ENCODE measurements at places on chromosomes 12 and 14. TPM values are rescaled to one million over a fixed set of nuclear protein-coding genes. Genes with fewer than 3 reads are reported as not detected.

DNA sequence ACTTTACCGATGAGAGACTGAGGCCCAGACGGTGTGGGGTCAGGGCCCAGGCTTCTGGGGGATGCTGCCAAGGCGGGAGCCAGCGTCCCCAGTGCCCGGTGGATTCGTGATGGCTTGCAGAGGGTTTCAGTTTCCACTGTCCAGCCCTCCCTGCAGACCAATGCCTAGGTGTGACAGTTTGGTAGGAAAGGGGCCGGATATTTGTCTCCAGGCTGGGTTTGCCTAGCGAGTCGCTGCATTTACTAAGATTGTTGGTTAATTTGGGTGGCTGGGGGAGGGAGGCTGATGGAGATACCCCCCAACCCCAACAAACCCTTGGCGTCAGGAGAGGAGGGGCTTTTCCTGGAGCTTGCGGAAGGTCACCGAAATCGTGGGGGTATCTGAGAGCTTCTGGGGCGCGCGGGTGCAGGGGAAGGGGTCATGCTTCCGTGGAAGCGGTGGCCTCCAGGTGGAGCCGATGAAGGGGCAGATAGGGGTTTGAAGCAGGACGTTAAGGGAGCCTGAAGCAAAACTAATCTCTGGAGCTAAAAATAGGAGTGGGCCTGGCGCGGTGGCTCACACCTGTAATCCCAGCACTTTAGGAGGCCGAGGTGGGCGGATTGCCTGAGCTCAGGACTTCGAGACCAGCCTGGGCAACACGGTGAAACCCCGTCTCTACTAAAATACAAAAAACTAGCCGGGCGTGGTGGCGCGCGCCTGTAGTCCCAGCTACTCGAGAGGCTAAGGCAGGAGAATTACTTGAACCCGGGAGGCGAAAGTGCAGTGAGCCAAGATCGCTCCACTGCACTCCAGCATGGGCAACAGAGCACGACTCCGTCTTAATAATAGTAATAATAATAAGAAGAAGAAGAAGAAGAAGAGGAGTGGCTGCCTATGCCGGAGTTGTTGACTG lies 1.1 kb upstream of the CDC42BPB start:
- peak overlapping the region; percentile 70 for H3K4me3 ChIP-seq
- H3K27ac ChIP-seq = peak overlapping the region; percentile 73
- no peaks in the 10 kb centered on the region for H3K36me3 ChIP-seq
- no peak for DNase-seq
- H3K27me3 ChIP-seq = no peaks in the 10 kb centered on the region

Gene AQP2
- total RNA-seq = not detected

- no peaks in the 10 kb centered on the region for H3K4me1 ChIP-seq
- DNase-seq = no peak
- no peaks in the 10 kb centered on the region for H3K36me3 ChIP-seq
- no peak overlapping the region for H3K27ac ChIP-seq
Observed at GRCh38 chr12:27505109-27505508, 18.9 kb upstream of the PPFIBP1 start.

DNA sequence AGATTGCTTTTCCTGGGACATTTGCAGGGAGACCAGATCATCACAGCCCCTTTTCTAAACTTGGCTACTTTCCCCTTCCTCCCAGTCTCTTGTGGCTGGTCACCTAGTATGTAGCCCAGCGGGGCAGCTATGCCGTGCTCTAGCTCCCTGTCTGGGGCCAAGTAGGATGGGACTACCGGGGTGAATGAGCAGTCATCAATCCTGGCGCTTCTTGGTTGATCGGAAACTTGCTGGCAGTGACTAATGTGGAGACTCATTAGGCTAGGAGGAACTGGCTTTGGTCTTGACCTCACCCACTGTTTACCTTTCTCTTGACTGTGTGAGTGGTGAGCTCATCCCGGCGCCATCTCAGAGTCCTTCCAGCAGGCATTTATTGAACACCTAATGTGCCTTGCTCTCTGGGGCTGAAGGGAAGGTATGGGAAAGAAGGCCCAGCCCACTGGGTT lies 15.9 kb downstream of the PLEKHG3 start:
- H3K27me3 ChIP-seq = no peaks in the 10 kb centered on the region
- H3K36me3 ChIP-seq = no peaks in the 10 kb centered on the region
- H3K4me1 ChIP-seq = peaks cover 41% of the 10 kb centered on the region
- no peak overlapping the region for H3K27ac ChIP-seq
- DNase-seq = no peak
- H3K4me3 ChIP-seq = no peak overlapping the region

DNA sequence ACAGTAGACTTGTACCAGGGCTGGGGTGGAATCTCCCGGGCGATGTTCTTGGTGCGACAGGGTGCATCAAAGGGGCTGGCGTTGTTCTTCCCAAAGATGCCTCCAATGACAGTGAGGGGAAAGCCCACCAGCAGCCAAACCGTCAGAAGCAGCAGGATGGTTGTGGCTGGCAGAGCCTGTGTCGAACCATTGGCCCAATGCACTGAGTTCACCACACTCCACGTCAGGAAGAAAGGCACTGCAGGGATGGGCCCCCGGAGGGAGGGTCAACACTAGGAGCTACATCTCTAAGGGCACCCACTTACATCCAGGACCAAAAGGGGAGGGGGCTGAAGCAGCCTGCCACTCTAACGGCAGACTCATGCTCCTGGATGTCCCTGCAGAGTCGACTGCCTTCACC lies 1.8 kb upstream of the IPO4 start:
- no peak overlapping the region for H3K27ac ChIP-seq
- peaks cover 20% of the 10 kb centered on the region for H3K36me3 ChIP-seq
- no peaks in the 10 kb centered on the region for H3K27me3 ChIP-seq
- no peak overlapping the region for H3K4me3 ChIP-seq
- no peaks in the 10 kb centered on the region for H3K4me1 ChIP-seq

- H3K27ac ChIP-seq = no peak overlapping the region
- DNase-seq = no peak
- H3K36me3 ChIP-seq = no peaks in the 10 kb centered on the region
- H3K4me1 ChIP-seq = no peaks in the 10 kb centered on the region
Observed at GRCh38 chr12:111197376-111197944, 171.4 kb downstream of the PHETA1 start.

- no peaks in the 10 kb centered on the region for H3K27me3 ChIP-seq
- no peak for DNase-seq
- H3K27ac ChIP-seq = no peak overlapping the region
- peaks cover 3% of the 10 kb centered on the region for H3K36me3 ChIP-seq
- peaks cover 48% of the 10 kb centered on the region for H3K4me1 ChIP-seq
- no peak overlapping the region for H3K4me3 ChIP-seq
Observed at GRCh38 chr14:32087173-32087861, 10.2 kb downstream of the ARHGAP5 start.

Gene BATF
- not detected for total RNA-seq

DNA sequence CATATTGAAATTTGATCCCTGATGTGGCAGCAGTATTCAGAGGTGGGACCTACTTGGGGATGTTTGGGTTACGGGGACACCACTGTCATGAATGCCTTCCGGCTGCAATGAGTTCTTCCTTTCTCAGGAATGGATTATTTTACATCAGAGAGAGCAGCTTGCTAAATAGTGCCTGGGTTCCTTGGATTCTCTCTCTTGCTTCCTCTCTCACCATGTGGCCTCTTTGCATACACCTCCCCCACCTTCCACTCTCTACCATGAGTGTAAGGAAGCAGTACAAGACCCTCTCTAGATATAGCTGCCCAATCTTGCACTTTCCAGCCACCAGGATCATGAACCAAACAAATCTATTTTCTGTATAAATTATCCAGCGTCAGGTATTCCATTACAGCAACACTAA lies 15.4 kb upstream of the SCAF11 start:
- H3K27ac ChIP-seq = no peak overlapping the region
- H3K4me3 ChIP-seq = no peak overlapping the region
- H3K4me1 ChIP-seq = no peaks in the 10 kb centered on the region
- no peaks in the 10 kb centered on the region for H3K27me3 ChIP-seq
- no peaks in the 10 kb centered on the region for H3K36me3 ChIP-seq

Gene NRL
- 6.7 TPM for total RNA-seq

GRCh38 chr14:56374421-56374820 lies 205.2 kb upstream of the TMEM260 start:
- no peak overlapping the region for H3K4me3 ChIP-seq
- no peaks in the 10 kb centered on the region for H3K27me3 ChIP-seq
- peak; percentile 70 for DNase-seq

DNA sequence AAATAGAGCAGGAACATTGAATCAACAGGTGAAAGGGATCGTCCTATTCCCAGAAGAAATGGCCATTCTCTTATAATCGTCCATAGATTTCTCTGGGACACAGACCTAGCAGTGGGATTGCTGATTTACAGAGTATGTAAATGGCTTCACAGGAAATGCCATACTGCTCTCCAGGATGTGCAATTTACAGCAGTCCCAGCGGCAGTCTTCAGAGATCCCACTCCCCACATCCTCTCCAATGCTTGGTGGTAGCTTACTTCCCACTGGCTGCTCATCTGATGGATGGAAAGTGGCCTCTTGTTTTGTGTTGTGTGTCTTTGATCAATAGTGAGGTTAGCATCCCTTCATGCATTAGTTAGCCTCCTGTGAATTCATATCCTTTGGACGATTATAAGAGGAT lies 58.1 kb upstream of the PRMT8 start:
- H3K27me3 ChIP-seq = no peaks in the 10 kb centered on the region
- DNase-seq = no peak
- no peak overlapping the region for H3K4me3 ChIP-seq
- H3K36me3 ChIP-seq = no peaks in the 10 kb centered on the region

Gene MUCL1
- total RNA-seq = not detected

Gene NAB2
- 35.0 TPM for total RNA-seq

Gene FKBP3
- total RNA-seq = 54.0 TPM

Gene PLA2G1B
- total RNA-seq = not detected

Gene SLC6A13
- total RNA-seq = 2.2 TPM

Gene RGS6
- total RNA-seq = 0.86 TPM

DNA sequence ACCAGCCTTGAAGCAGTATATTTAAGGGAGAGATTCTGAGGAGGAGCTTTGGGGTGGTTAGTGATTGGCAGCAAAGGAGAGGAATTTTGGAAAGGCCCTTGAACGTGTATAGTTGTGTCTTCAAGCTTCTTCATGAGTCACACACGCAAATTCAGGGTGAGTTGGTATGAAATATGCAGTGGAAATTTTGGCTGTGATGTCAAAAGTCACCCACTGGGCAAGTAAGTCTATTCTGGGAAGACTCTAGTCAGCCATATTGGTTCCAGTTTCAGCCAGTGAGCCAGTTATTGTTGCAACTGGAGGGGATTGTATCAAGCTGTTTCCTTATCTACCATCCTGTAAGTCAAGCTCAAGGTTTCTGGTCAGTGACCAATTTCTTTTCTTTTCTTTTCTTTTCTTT lies 32.0 kb upstream of the VASH1 start:
- H3K27me3 ChIP-seq = no peaks in the 10 kb centered on the region
- H3K27ac ChIP-seq = no peak overlapping the region
- no peak for DNase-seq
- no peaks in the 10 kb centered on the region for H3K4me1 ChIP-seq
- H3K4me3 ChIP-seq = no peak overlapping the region
- H3K36me3 ChIP-seq = no peaks in the 10 kb centered on the region
